Aorta (tissue), 5 donors: ENCODE measurements at places on chromosomes 1 and 21.

GRCh38 chr1:153094426-153094825 lies at the start of gene SPRR2E:
SPRR2E (minus strand) TSS chr1:153094526; CDS start chr1:153093751, 775 bp downstream.
- H3K4me1 ChIP-seq: no peaks in the 10 kb centered on the region
- no peaks in the 10 kb centered on the region for H3K36me3 ChIP-seq
- H3K27ac ChIP-seq: no peak within 1 kb of the TSS
- no peaks in the 10 kb centered on the region for H3K27me3 ChIP-seq
- no peak within 1 kb of the TSS for H3K4me3 ChIP-seq

DNA sequence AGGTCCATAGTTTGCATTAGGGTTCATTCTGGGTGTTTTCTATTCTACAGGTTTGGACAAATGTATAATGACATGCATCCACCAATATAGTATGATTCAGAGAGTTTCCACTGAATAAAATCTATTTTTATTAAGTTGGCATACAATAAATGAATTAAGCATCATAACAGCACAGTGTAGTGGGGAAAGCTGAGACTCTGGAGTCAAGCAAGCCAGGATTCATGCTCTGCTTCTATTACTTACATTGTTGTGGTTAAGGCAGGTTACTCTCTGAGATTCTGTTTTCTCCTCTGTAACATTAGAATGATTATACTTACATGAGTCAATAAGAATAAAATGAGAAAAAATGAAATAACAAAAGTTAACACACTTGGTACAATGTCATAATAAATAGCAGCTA lies 131.3 kb downstream of the SLC30A10 start:
- no peaks in the 10 kb centered on the region for H3K36me3 ChIP-seq
- no peaks in the 10 kb centered on the region for H3K4me1 ChIP-seq
- no peak overlapping the region for H3K27ac ChIP-seq

DNA sequence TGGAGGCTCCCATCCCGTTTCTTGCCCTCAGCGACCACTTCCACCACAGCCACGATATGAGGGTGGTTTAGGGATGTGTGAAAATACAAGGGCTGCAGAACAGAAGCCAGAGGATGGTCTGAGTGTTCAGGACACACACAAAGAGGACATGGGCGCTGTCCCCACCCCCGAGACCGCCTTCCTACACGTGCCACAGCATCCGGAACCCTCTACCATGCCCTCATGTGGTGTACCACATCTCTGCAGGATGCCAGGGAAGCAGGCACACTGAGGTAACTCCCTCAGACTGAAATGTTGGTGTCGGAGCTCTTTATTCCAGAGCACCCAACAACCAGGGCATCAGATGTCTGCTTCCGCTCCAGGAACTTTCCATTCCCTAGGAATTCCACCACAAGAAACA lies 23.1 kb downstream of the NPHP4 start:
- no peak overlapping the region for H3K27ac ChIP-seq
- H3K4me3 ChIP-seq: no peak overlapping the region
- H3K36me3 ChIP-seq: no peaks in the 10 kb centered on the region
- no peaks in the 10 kb centered on the region for H3K4me1 ChIP-seq
- DNase-seq: peak; percentile 25
- no peaks in the 10 kb centered on the region for H3K27me3 ChIP-seq

- H3K4me1 ChIP-seq: no peaks in the 10 kb centered on the region
- no peaks in the 10 kb centered on the region for H3K27me3 ChIP-seq
- DNase-seq: no peak
- no peak overlapping the region for H3K4me3 ChIP-seq
- no peaks in the 10 kb centered on the region for H3K36me3 ChIP-seq
Observed at GRCh38 chr1:175503538-175503937, 239.9 kb downstream of the TNR start.

DNA sequence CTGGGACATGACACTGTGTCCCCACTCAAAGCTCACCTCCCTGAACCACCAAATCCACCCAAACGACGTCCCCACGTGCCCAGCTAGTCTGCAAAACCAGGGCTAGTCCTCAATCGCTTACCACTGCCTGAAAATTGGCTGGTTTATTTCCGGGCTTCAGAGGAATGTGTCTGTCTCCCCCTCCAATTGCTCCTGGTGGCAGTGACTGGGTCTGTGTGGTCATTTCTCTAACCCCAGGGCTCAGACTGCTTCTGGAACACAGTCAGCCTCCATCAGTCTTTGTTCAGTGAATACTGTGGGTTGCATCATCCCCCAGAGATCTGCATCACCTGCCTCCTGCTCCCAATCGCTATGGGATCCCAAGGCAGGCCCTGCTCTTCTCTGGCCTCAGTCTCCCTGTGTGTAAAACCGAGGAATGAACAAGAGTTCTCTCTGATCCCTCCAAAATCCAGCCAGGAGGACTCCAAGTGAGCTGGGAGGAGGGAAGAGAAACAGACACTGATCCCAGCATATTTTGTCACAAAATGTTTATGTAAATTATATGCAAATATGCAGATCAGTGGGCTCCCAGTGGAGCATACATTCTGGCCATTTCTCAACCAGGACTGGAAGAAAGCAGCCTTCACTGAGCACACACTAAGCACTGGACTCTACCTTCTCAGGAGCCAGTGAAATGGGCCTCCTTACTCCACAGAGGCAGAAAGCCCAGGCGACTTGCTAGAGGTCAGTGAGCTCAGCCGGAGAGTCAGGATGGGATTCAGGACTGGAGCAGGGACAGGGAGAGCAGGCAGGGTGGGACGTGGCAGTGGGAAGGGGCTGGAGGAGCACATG lies 20.9 kb downstream of the SDC3 start:
- H3K27me3 ChIP-seq: no peaks in the 10 kb centered on the region
- peaks cover 2% of the 10 kb centered on the region for H3K4me1 ChIP-seq
- no peaks in the 10 kb centered on the region for H3K36me3 ChIP-seq
- H3K27ac ChIP-seq: peak overlapping the region; percentile 95

- no peaks in the 10 kb centered on the region for H3K27me3 ChIP-seq
- no peaks in the 10 kb centered on the region for H3K4me1 ChIP-seq
- no peak for DNase-seq
- H3K27ac ChIP-seq: no peak overlapping the region
Observed at GRCh38 chr1:175673371-175674150, 69.8 kb downstream of the TNR start.

- no peaks in the 10 kb centered on the region for H3K27me3 ChIP-seq
- H3K27ac ChIP-seq: no peak overlapping the region
- no peak for DNase-seq
- no peak overlapping the region for H3K4me3 ChIP-seq
- H3K36me3 ChIP-seq: peaks cover 3% of the 10 kb centered on the region
Observed at GRCh38 chr21:38420140-38420539, 78.1 kb downstream of the ERG start.

DNA sequence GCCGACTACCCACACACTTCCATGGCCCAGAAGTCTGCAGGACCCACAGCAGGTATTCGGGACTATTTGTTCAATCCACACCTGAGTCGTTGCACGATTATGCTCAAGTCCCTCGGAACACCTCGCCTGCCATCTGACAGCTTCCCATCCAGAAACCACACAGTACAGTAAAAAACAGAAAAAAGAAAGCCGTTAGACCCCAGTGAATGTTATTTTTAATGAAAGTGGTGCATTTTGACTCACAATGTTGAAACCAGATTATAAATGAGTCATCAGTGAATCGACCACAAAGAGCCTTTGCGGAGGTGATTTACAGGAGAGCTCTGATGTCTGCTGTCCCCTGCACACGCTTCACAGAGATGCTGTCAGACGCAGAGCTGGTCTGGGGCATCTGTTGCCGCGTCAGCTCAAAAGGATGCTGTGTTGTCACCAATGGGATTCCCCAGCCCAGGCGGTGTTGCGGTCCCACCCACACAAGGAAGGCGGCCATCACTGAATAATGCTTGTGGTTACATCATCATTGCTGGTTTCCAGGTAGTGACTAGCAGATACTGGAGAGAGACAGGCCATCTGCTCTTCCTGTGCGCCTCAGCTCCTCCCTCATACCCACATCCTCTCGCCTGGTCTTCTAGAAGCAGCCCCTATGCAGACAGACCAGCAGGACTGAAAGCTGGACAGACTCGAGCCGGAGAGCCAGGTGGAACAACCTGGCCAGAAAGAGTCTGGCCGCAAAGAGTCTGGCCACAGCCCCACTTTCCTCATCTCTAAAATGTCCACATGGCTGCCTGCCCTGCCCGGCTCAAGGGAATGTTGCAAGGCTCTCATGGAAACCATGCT lies 116.8 kb downstream of the TOMM20 start:
- H3K27me3 ChIP-seq: no peaks in the 10 kb centered on the region
- peak; percentile 79 for DNase-seq
- no peak overlapping the region for H3K4me3 ChIP-seq
- H3K27ac ChIP-seq: no peak overlapping the region
- H3K36me3 ChIP-seq: no peaks in the 10 kb centered on the region

- no peaks in the 10 kb centered on the region for H3K27me3 ChIP-seq
- no peak overlapping the region for H3K4me3 ChIP-seq
- H3K36me3 ChIP-seq: peaks cover 9% of the 10 kb centered on the region
- no peak overlapping the region for H3K27ac ChIP-seq
Observed at GRCh38 chr1:7827126-7827955, 25.5 kb downstream of the UTS2 start.

DNA sequence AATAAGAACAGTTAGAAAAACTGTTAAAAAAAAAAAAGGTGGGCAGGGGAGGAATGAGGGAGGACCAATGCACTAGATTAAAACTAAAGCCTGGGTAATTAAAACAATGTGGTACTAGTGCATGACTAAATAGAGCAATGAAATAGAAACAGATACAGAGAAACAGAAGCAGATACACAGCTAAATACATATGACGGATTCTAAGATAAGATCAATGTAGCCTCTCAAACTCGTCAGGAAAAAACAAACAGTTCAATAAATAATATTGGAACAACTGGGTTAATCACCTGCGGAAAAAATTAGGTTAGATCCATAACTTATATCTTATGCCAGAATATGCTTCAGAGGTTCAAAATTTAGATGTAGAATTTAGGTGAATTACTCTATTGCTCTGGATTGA lies 68.2 kb downstream of the ERO1B start:
- no peaks in the 10 kb centered on the region for H3K27me3 ChIP-seq
- no peaks in the 10 kb centered on the region for H3K4me1 ChIP-seq
- H3K36me3 ChIP-seq: no peaks in the 10 kb centered on the region
- no peak overlapping the region for H3K4me3 ChIP-seq
- no peak for DNase-seq

DNA sequence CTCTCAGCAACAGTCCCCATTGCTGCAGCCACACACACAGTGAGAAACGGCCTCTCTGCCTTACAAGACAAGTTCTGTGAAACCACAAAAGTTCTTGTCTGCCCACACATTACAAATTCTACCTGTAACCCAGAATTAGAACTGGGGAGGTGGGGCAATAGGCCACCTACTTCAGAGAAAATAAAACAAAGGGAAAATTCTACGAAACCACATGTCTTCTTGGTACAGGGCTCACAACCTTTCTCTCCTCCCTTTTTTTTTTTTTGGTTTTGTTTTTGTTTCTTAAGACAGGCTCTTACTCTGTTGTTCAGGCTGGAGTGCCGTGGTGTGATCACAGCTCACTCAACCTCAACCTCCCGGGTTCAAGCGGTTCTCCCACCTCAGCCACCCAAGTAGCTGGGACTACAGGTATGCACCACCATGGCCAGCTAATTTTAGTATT lies 30.2 kb downstream of the LPAR3 start:
- H3K27me3 ChIP-seq: no peaks in the 10 kb centered on the region
- no peaks in the 10 kb centered on the region for H3K36me3 ChIP-seq
- DNase-seq: no peak
- no peak overlapping the region for H3K4me3 ChIP-seq

- no peak for DNase-seq
- no peak overlapping the region for H3K27ac ChIP-seq
- H3K4me1 ChIP-seq: no peaks in the 10 kb centered on the region
- no peak overlapping the region for H3K4me3 ChIP-seq
Observed at GRCh38 chr1:177289532-177289931, 118.8 kb downstream of the BRINP2 start.

DNA sequence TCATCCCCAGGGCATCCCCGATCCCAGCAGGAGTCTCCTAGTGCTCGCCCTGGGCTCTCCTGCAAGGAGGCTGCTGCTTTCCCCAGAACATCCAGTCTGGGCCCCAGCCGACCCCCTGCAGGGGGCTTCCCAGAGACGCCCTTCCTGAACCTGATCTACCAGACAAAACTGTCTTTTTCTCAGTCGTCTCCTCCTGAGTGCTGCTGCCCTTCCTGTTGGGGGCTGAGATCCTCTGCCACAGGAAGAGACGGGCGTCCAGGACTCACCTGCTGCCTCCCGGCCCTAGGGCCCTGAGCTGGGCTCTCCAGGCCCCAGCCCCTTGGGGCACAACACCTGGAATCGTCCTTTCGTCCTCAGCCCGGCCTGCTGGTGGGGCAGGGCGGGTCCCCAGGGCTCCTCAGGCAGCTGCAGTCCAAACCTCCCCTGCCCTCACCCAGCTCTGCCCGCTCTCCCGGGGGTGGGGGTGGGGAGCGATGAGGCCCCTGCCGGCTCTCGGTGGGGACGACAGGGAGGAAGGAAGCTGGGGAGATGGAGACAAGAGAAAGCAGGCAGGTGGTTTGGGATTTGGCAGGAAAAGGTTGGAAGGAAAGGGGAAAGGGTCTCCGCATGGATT lies 36.9 kb downstream of the TP73 start:
- H3K4me3 ChIP-seq: no peak overlapping the region
- H3K36me3 ChIP-seq: no peaks in the 10 kb centered on the region
- H3K27ac ChIP-seq: no peak overlapping the region

DNA sequence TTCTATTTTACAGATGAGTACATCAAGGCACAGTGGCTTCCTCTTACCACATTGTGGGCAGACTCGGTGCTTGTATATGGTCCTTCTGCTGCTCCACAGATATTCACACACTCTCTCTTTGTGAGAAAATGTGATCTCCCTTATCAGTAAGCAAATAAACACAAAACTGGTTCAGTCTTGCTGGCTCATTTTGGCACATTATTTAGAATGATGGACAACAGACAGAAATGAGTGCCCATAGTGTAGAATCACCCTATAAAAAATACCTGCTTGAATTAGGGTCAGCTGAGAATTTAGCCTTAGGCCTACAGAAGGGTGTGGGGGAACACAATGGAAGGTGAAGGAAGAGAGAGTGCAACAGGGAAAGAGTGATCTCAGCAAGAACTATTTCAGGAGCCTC lies 423.1 kb downstream of the HLX start:
- no peaks in the 10 kb centered on the region for H3K27me3 ChIP-seq
- H3K4me3 ChIP-seq: no peak overlapping the region
- no peaks in the 10 kb centered on the region for H3K4me1 ChIP-seq
- H3K27ac ChIP-seq: no peak overlapping the region
- no peaks in the 10 kb centered on the region for H3K36me3 ChIP-seq

GRCh38 chr21:34065027-34065426 lies 8.4 kb upstream of the MRPS6 start:
- no peaks in the 10 kb centered on the region for H3K4me1 ChIP-seq
- H3K27ac ChIP-seq: no peak overlapping the region
- H3K36me3 ChIP-seq: no peaks in the 10 kb centered on the region
- no peak overlapping the region for H3K4me3 ChIP-seq
